BE2C (cell line): ENCODE measurements at places on chromosomes 12 and 14.

GRCh38 chr12:66637699-66638301 is 41.1 kb downstream of the GRIP1 start:
- no peak for DNase-seq

GRCh38 chr12:4829161-4829792 is 80.4 kb upstream of the KCNA1 start:
- no peak for DNase-seq

- DNase-seq, result peak; percentile 68
Measured at GRCh38 chr12:122871851-122872780, 23.8 kb downstream of the VPS37B start.

- no peak for DNase-seq
Measured at GRCh38 chr14:100451264-100451663, 128.1 kb downstream of the SLC25A47 start.

- DNase-seq, result no peak
Measured at GRCh38 chr14:76782115-76782884, 21.0 kb downstream of the VASH1 start.

- DNase-seq, result peak; percentile 30
Measured at GRCh38 chr12:120588948-120589930, 8.0 kb upstream of the POP5 start.

DNA sequence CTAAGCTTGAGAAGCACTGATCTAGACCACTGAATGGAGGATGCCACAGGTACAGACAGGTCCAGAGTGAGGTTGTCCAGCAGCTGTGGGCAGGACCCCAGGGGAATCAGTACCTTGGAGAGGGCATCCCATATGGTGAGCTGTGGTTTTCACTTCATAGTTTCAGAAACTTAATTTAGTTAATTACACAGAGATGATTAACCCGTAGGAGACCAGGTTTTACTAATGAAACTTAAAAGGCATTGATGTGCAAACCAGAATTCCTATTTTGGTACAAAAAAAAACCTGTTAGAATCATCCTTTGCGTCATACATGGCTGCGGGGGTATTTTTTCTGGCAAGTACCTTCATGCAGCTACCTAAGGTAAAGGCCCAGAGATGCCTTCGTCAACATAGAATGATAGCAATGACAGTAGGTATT is 159.3 kb downstream of the DACT1 start:
- no peak for DNase-seq

GRCh38 chr14:44657696-44658388 is 150.8 kb upstream of the FSCB start:
- DNase-seq, result no peak

DNA sequence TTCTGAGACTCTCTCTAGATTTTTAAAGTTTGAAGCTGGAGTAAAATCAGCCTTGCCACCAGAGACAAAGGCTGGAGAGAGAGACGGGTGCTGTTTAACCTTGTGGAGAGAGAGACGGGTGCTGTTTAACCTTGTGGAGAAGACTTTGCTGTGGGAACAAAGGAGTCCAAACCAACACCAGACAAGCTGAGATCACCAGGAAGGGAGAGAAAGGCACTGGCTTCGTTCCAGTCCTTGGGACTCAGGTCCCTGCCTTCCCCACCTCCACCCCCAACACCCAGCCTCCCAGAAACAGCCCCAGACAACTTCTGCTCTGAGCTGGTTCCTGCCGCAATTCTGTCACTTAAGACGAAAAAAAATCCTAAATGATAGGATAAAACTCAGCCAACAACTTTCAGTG is 1389.3 kb downstream of the AACS start:
- no peak for DNase-seq

DNA sequence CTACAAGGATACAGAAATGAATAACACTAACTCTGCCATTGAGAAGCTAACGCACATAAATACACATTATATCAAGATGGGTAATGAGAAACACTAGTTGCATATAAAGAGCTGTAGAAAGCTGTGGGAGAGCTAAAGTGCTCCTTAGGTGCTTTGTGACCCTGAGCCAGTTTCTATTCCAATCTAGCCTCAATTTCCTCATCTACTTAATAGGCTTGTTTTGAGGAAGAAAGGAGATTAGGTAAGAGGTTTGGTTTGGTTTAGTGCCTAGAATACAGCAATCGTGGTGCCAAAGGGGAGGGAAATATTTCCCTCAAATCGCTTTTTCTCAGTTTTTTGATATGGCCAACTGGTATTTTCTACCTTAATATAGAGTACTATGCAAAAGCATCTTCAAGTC is 994 bp downstream of the SRP54 start:
- no peak for DNase-seq

- DNase-seq, result peak; percentile 66
Measured at GRCh38 chr14:78405079-78405856, 235.1 kb downstream of the NRXN3 start.

GRCh38 chr14:90454041-90455000 is 57.5 kb downstream of the CALM1 start:
- DNase-seq, result peak; percentile 97

- no peak for DNase-seq
Measured at GRCh38 chr12:88546853-88547252, 33.4 kb downstream of the KITLG start.

DNA sequence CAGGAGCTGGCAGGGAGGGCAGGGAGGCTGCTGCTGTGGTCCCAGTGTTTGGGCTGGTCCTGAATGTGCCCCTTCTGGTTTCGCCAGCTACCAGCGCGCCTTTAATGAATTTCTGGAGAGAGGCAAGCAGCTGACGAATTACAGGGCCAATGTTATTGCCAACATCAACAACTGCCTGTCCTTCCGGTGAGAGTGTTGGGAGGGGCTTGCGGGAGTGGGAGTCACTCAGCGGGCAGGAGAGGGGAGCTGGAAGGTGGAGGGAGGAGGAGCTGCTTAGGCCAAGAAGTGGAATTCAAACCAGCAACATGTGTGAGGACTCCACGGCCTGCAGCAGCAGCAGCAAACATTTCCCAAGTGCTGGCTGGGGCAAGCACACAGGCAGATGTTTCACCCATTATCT is 7.7 kb downstream of the TNFAIP2 start:
- no peak for DNase-seq

GRCh38 chr14:28676479-28676878 is 90.1 kb upstream of the FOXG1 start:
- DNase-seq, result no peak

DNA sequence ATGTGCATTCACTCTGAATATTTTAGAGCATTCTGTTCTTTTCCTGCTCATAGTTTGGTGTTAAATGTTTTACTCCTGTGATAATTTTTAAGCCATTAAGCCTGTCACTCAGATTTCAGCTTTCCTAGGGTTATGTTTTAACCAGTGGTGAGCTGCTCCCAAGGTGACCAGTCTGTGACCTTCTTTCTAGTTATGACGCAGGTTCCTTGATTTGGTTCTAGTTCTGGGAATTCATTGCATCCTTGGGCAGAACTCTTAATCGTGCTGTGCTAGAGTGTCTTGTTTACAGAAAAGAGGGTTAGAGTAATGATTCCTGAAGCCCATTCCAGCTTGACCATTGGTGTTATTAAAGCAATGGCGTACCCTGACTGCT is 2.2 kb downstream of the GABARAPL1 start:
- no peak for DNase-seq

DNA sequence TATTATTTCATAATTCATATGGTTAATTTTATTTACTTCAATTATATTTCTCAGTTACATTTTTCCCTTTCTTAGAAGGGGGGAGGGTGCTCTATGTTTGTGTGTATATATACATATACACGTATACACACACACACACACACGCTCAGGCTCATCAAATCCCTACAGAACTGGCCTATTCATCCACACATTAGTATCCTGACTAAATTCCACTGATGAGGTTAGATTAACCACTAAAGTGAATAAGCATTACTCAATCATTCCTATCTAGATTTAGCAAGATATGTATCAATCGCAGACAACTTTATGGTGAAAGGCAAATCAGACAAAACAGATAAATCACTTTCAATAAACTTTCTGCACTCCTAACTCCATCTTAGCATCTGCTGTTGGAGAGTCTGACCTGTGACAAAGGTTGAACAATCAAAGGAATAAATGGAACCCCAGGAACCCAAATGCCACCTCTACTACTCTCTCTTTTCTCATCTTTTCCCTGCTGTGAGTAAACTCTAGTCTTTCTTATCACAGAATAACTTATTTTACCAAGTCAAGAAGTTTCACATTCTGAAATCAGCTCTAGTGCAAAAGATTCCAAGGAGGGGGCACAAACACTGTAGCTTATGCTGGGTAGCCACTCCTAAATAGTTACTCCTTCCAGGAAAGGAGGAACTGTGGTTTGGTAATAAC is 67.6 kb downstream of the RALGAPA1 start:
- DNase-seq, result no peak

- DNase-seq, result no peak
Measured at GRCh38 chr14:54882521-54882920, 20.1 kb downstream of the GCH1 start.

DNA sequence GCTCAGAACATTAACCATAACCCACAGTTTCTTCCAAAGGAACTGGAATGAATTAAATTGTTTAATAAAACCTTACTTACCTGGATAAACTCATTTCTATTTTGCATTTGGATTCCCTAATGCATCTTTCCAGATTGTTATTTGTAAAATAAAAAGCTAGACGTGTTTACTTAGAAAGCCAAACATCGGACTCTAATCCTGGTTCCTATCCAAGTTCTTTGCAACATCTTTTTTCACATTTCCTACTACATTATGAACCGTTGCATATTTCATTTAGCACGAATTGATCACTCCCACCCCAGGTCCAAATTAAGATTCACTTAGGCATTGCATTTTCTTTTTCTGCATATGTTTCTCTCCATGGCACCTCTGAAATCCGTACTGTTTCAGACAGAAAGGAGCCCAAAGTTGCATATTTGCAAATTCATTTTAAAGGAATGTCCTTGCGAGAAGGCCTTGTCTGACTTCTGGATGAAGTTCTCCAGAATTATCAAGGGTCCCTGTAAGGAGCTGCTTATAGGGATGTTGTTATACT is 164.4 kb upstream of the GSC start:
- DNase-seq, result no peak

- DNase-seq, result peak; percentile 71
Measured at GRCh38 chr14:89284333-89285058, 132.5 kb downstream of the FOXN3 start.

- DNase-seq, result no peak
Measured at GRCh38 chr14:32186248-32186647, 15.6 kb upstream of the RNU6-7 start.
